ENCODE measurements at places on chromosomes 11 and 22. TPM values are rescaled to one million over a fixed set of nuclear protein-coding genes. Genes with fewer than 3 reads are reported as not detected.

- no peak for DNase-seq
These were observed 25.1 kb upstream of the PLAAT3 start for GRCh38 chr11:63639199-63639832.

DNA sequence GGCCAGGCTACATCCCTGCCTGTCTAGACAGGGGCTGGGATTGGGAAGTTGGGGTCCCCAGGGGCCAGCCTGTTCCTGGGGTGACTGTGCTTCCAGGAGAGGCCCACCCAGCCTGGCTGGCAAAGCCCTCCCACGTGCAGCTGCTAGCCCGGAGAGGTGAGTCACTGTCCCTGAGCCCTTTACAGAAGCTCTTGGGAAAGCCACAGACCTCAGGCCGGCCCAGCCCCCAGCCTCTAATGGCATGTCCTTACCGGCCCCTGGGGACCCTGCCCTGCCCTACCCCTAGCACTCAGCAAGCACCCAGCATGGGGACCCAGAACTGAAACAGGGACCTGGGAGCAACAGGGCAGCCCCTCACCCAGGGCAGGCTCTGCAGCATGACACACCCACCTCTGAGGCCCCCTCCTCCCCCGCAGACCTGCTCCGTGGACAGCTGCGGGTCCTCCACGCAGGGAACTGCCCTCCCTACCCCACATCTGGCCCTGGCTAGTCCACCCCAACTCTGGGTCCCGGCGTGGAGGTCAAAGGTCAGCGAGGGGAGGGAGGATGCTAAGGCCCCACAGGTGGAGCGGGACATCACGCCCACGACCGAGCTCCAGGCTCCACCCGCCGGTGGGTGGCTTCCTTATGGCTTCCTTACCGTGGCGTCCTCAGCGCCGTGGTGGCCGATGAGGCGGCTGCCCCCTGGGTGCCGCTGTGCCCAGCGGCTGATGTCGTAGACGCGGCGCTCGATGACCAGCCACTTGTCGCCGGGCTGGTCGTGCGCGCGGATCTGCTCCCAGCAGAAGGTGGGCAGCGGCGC lies 615 bp downstream of the FADS3 start:
- no peak for DNase-seq

The OVCH2 gene
- total RNA-seq = 3.3 TPM

DNA sequence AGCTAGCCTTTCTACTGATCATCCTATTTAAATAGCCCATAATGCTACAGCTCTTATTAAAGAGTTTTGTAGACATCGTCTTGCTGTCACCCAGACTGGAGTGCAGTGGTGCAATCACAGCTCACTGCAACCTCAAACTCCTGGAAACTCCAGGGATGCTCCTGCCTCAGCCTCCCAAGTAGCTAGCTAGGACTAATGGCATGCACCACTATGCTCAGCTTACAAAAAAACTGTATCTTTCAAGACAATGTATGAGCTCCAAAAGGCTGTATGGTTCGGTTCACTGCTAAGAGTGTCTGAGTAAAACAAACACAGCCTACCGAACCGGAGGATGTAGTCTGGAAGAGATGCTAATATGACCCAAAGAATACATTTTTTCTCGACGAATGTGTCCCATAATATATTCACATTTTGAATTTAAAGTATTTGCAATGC lies 2.6 kb downstream of the TAF1D start:
- no peak for DNase-seq

Data from urinary bladder (tissue), 4 donors.